ENCODE measurements at places on chromosomes 1 and 21.
A peak's percentile ranks its signal among the peaks of the same experiment; 100 is the strongest.

DNA sequence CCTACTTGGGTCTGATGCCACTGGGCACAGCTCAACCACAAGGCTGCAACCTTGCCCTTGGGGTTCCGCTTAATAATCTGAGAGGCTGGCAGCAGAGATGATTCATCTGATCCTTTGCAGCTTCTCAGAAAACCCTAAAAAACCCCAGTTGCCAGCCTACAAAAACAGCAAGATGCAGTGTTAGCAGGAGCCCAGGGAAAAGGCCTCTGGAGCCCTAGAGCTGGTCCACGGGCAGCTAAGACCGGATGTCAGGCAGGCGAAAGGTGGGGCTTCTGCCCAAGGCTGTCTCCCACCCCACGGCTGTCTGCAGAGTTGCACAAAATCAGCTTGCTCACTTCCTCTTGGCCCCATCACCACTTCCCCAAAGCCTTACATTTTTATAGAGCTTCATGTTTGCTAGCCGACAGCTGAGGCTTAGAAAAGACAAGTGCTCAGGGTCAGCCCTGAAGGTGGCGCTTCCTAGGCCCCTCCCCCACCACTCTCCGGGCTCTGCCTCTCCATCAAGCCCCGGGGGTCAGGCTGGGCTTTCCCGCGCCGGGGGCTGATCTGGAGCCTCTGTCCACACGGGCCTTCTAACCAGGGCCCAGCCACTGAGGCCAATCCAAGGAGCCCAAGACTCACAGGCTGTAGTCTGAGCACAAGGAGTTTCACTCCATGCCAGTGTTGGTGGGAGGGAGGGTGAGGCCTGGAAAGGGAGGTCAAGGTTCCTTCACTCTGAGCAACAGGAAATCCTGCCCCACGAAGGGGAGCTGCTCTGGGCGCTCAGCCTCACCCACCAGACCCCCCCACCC, 4.2 kb upstream of the ADORA3 start:
- DNase-seq = peak; percentile 21

DNA sequence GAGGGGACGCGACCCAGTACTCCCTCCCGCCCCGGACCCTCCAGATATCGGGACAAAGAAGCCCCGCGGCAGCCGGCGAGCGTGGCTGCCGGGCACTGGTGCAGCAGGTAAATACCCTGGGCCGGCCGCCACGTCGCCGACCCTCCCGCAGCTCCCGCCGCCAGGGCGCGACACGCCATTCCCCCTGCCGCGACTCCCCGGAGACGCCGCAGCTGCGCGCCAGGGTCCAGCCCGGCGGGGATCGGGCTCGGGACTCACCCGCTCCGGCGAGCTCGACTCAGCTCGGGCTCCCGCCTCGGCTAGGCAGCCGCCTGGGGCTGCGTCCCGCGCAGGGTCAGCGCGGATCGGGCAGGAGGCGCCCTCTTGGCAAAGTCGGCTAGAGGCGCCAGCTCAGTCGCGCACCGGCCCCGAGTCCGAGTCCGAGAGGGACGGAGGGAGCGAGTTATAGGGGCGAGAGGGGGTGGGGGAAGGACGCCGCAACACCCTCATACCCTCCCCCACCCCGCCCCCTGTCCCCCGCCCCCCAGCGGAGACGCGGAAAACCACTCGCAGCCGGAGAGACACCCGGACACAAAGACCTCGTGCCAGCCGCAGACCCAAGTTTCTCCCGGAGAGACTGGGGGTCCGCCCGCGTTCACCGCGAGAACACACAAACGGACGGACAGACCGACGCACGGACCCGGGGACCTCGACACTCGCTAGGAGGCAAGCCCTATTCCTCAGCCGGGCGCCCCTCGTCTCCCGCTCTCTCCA, 985 bp downstream of the SYT6 start:
- DNase-seq = no peak

DNA sequence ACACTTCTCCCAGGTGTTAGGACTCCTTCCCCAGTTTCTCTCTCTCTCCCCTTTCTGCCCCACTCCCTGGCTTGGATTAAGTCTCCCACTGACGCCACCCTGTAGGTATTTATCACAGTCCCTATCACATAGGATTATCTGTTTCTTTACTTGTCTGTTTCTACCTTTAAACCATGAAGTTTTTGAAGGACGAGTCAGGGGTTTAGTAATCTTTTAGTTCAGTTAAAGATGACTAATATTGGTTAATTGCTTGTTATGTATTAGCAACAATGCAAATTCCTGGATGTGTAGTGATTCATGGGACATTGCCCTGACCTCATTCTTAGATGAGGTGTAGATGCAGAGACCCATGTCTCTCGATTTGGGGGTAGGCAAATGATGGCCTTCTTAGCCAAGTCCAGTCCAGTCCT, 6.4 kb downstream of the LAMC1 start:
- no peak for DNase-seq

- no peak for DNase-seq
Observed at GRCh38 chr1:20325844-20326420, 35.3 kb downstream of the VWA5B1 start.

- DNase-seq = no peak
Observed at GRCh38 chr1:8562222-8562621, 244.3 kb downstream of the SLC45A1 start.

- no peak for DNase-seq
Observed at GRCh38 chr1:18945401-18945849, 11.1 kb downstream of the IFFO2 start.

- DNase-seq = no peak
Observed at GRCh38 chr1:156662005-156662799, 15.0 kb downstream of the NES start.

GRCh38 chr1:1883092-1883873, 7.6 kb downstream of the GNB1 start:
- DNase-seq = no peak

- no peak for DNase-seq
Observed at GRCh38 chr1:93051961-93052360, 27.1 kb upstream of the MTF2 start.

GRCh38 chr1:231878737-231879136, 252.1 kb downstream of the DISC1 start:
- no peak for DNase-seq

DNA sequence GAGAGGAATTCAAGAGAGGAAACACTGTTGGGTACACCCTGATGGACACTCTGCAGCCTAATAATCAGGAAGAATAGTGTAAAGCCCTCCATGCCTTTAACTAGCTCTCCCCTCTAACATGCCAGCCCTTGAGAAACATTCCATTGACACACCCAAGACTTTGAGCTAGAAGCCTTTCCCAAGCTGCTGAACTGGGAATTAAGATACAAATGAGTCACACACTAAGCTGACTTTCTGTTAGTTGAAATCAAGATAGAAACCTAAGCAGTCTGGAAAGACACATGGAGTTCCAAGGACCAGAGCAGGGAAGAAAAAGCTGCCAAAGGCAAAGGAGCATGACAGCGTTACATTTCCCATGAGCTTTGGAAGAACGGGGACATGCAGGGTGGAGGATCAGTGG, 380.8 kb downstream of the NPHP4 start:
- no peak for DNase-seq

GRCh38 chr1:204588826-204589225, 72.6 kb downstream of the MDM4 start:
- no peak for DNase-seq

DNA sequence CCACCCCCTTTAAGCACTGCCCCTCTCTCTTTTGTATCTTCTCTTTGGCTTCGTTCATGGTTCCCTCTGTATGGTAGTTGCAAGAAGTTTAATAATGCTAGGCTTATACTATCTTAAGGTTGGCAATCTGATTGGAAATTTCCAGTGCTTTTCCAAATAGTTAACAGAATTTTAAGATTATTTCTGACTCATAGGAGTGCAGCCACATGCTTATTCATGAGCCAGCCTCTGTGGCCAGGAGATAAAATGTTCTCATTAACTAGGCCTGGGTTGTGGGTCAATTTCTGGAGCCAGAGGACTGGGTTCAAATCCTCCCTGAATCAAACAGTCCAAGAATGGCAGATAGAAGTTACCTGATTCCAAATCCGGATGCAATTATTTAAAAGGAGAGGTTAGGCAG, 103.1 kb downstream of the ATP6V1G3 start:
- no peak for DNase-seq

GRCh38 chr1:193321242-193321840, 134.9 kb upstream of the B3GALT2 start:
- no peak for DNase-seq

GRCh38 chr1:54317084-54317483, 89.1 kb downstream of the SSBP3 start:
- DNase-seq = no peak

DNA sequence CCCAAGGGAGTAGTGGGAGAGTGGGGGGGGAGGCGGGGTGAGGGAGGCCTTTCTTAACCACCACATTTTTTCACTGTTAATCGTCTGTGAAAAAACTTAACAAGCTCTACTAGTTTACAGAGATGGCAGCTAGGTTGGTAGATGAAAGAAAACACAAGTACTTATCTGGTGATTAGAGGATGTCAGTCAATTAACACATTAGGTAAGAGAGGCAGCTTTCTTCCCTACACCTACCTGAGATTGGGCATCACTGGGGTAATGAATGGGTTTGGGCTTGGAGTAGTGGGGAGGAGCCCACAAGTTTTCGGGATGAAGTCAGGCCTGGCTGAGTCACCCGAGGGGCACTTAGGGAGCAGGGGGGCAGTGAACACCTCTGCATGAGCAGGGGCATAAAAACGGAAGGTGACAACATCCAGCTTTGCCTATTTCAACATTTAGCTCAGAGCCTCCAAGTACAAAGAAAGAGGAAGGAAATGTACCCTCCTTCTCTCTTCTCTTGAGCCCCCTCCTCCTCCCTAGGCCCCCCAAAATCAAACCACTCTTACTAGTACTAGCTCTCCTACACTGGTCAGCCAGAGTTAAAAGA, 2.5 kb downstream of the LBR start:
- no peak for DNase-seq

Measured in effector CD8-positive, alpha-beta T cell (primary cell).